Effector CD8-positive, alpha-beta T cell (primary cell): ENCODE measurements at places on chromosomes 2 and 18.

GRCh38 chr18:35753306-35753910 lies 171.9 kb downstream of the GALNT1 start:
- DNase-seq: no peak

- no peak for DNase-seq
Measured at GRCh38 chr2:109098251-109098920, 30.6 kb upstream of the SH3RF3 start.

DNA sequence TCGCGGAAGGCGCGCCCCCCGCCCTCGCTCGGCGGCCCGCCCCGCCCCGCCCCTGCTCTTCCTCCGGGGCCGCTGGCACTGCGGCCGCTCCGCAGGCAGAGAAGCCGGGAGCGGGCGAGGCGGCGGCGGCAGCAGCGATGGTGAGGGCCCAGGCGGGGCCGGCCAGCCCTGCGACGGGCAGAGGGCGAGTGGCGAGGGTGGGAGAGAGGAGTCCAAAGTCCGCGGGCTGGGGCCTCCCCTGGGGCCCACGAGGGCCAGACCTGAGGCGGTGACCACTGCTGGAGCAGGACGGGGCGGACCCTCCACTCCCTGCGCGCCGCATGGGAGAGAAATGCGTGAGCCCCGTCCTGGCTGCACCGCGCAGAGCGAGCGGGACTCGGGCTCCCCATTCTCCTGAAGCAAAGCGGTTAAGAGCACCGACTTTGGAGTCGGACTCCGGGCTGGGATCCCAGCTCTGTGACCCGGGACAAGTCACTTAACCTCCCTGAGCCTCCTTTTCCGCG lies at the start of gene VAMP5:
Gene VAMP5, plus strand, starts transcription at position 78 of the 503 bp plus-strand sequence. Its CDS starts 60 bp downstream, at position 138.
- DNase-seq: no peak

DNA sequence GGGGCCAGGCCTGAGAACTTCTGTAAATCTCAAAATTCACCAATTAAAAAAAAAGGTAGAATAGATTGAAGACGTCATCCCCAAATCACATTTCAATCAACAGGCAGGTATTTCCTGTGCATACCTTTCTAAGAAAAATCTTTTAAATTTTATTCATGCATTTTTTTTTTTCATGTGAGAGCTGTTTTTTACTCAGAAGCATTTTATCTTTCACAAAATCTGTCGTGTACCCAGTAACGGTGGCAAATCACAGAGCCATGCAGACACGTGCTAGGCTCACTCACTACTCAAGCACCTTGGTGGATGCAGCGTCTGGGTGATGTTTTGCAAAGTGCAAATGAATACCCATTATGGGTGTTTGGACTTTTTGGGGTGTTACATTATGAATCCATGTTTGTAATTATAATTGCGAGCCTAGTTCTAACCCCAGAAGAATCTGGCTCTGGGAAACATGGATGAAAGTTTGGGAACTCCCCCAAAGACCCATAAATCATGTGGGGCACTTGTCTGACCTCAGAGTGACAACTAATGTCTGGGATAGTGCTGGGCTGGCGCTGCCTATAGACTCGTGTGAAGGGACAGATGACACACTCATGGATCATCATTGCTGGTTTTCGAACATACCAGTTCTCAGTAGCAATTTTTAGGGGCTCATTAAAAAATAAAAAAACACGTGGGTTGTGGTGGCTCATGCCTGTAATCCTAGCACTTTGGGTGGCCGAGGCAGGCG lies 335.2 kb downstream of the LPIN1 start:
- no peak for DNase-seq

DNA sequence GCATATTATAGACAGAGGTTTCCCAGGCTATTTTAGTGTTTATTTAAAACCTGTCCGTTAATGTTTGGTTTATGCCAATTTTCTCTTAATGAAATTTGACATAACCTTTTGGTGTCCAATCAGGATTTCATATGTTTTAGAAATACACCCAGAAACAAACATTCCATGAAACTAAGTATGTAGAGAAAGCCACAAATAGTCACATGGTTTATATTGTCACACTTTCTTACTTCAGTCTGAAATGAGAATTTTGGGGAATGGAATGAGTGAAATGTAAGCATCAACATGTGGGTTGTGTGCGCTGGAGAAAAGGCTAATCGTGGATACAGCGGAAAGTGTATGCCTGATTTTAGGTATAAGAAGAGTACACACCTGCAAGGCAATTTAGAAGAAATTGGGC lies 277.0 kb upstream of the RAB12 start:
- DNase-seq: no peak

DNA sequence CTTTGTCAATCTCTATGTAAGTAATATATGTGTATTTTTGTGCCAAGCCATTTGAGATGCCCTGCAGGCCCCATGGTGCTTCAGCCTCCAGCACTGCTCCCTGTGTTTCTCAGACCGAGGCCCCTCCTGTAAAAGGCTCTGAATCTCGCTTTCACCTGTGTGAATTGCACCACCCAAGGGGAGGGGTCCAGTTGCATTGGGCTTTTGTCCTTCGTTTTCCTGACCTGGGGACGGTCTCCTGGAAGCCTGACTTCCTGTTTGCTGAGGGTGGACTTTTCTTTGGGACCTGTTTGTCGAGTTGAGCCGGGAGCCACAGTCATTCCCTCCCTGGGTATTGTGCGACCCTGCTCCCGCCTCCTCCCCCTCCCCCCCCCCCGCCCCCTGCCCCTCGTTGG lies 48.9 kb downstream of the AGAP1 start:
- DNase-seq: no peak

GRCh38 chr18:22624176-22624575 lies 206.5 kb upstream of the CTAGE1 start:
- no peak for DNase-seq

GRCh38 chr2:65096948-65097347 lies 33.0 kb downstream of the RAB1A start:
- no peak for DNase-seq

- no peak for DNase-seq
Measured at GRCh38 chr2:226991663-226992062, 155.8 kb downstream of the RHBDD1 start.

DNA sequence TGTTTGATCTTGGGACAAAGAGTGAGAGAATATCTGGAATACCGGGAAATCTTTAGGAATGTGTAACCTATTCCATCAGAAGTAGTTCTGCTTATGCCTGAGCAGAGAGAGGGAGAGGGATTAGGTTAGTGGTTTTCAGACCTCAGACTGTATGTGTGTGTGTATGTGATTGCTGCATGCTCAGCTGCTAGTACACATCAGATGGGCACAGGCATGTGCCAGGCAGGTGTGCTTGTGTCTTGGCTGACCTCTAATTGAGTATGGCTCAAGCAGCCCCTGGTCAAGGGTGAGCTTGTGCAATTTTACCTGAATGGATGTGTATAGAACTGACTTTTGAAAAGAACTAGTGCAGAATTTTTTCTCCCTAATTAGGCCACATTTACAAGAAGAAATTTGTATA lies 91.2 kb downstream of the INSIG2 start:
- DNase-seq: no peak

- no peak for DNase-seq
Measured at GRCh38 chr2:238946318-238947242, 98.7 kb downstream of the TWIST2 start.

DNA sequence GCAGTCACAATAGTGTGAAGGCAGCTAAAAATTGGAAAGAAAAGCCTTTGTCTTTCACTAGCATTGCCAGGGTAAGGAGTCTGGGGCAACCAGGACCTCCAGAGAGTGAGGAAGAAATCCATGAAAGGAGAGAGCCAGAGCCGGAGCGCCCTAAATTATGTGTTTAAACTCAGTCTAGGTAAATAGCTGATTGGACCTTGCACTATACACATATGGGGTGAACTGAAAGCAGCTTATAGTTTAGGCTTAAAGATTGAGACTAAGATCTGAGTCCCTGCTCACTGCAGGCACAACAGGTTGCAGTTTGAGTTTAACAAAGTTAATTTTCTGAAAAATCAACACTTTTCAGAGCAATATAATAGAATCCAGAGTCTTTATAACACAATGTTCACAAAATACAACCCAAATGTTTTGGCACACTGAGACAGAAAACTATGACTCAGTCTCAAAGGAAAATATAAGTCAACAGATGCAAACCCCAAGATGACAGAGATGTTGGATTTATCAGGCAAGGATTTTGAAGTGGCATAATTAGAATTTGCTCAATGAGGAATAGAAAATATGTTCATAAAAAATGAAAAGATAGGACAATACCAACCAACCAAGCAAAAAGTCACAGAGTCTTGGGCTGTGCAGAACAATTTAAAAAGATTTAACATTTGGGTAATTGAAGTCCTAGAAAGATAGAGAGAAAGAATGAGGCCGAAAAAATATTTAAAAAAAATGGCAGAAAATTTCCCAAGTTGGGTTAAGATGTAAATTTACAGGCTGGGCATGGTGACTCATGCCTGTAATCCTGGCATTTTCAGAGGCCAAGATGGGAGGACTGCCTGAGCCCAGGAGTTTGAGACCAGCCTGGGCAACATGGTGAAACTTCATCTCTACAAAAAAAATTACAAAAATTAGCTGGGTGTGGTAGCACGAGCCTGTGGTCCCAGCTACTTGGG lies 39.6 kb downstream of the DOK1 start:
- no peak for DNase-seq

DNA sequence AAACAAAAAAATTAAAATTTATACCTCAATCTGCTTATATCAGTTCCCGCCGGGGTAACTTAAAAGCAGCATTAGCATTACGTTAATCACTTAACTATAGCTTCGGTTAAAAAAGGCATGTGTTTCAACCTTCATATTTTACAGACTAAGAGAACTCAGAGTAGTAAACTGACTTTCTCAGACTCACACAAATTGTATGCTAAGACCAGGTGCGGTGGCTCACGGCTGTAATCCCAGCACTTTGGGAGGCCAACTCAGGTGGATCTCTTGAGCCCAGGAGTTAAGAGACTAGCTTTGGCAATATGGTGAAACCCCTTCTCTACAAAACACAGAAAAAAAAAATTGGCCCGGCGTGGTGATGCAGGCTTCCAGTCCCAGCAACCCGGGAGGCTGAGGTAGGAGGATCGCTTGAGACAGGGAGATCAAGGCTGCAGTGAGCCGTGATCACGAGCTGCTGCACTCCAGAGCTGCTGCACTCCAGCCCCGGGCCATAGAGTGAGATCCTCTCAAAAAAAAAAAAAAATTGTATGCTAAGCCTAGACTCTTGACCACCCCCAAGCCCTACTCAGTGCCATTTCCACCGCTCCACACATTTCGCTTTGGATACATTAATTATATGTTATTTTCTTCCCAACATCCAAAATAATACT lies 2.4 kb downstream of the HNRNPLL start:
- no peak for DNase-seq

GRCh38 chr2:99674090-99674489 lies 184.3 kb upstream of the REV1 start:
- no peak for DNase-seq

DNA sequence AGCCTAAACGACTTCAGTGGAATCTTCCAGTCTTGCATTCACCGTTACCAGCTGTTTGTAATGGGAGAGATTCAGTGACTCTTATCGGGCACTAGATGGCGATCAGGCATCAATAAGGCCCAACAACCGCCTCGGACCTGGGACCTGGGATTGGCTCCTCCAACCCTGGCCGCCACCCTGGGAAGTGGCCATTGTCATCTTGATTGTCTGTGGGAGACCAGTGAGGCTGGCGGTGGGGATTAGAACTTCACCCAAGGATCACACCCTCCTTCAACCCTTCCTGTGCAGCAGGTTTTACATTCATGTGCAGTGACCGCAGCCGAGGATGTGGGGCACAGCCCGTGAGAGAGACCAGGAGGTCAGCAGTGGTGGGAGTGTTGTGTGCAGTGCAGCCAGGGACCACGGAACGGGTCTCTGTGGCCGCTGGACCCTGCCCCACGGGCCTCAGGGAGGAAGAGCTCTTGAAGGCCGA lies 85.3 kb downstream of the SPP2 start:
- peak; percentile 7 for DNase-seq

- no peak for DNase-seq
Measured at GRCh38 chr2:108612153-108612513, 77.9 kb downstream of the LIMS1 start.

DNA sequence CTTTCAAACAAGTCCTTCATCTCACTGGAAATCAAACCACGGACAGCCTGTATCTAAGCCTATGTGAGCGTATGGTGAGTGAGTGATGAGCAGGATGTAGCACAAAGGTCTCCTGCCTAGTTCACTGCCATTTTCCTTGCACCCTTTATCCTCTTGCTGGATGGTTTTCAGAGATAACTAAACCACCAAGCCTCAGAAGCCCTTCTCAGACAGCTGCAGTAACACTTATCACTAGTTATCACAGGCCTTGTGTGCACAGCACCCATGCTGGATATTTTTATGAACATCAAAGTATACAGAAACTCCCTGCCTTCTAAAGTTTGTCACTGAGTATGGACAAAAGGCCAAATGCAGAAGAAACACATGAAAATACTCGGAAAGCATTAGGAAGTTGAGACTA lies 69.5 kb downstream of the C1D start:
- DNase-seq: no peak

- no peak for DNase-seq
Measured at GRCh38 chr2:55154525-55155030, 77.5 kb downstream of the CLHC1 start.

DNA sequence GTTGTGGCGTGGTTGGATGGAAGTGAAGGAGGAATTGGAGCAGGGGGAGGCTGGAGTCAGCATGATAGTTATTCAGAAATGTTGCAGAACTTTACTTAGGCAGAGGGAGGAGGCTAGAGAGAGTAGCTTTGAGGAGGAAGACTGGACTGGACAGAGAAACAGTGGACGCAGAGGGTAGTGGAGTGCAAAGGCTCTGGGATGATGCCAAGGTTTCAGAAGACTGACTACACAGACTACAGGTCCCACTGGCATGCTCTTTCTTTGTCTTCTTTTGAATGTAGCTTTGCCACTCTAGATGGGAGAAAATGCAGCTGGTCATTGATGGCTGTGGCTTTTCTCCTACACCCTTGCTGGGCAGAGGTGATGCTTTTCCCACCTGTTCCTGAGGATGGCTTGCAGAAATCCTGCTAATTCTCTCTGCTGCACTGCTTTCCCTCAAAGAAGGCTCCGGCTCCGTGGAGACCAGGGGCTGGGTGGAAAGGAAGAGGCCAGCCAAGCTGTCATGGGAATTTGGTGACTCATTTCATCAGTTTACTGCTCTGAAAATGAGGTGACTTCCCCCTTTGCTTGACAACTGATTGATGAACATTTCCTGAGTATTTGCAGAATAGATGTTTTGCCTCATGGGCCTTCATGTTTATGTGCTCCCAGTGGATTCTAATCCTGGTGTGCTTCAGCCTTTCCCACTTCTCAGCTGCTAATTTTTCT lies 42.4 kb downstream of the MEIS1 start:
- DNase-seq: no peak

DNA sequence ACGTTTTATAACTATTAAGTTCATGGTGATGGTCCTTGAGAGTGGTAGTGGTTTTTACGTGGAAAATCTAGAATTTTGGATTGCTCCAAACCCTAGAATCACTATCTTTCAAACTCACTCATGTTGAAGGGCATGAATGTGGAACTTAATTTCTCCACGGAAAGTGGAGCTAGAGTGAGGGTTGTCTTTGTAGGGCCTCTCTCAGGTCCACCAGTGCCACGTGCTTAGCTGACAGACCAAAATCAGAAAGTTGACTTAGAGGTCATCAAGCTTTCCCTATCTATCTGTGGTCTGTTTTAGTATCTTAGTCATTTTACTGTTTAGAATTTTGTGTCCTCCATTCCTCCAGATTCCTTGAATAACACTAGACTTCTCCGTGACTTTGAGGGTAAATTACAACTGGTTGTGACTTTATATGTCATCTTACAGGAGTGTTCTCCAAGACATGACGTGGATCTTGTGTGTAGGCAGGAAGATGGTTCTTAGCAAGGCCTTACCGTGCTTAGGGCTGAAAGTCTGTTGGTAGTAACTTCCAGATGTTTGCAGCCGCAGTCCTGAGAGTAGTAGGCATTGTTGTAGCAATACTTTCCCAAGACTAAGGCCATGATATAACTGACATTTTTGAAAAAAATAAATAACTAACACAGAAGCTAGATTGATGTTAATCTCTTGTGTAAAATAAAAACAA lies 26.8 kb downstream of the DIS3L2 start:
- no peak for DNase-seq

GRCh38 chr2:181164699-181165098 lies 184.3 kb downstream of the UBE2E3 start:
- DNase-seq: no peak
